A549 treated with Mapracorat at 1 μM for 4 hours (cell line): ENCODE measurements at places on chromosomes 5 and 9. TPM values are rescaled to one million over a fixed set of nuclear protein-coding genes. Genes with fewer than 3 reads are reported as not detected.

The OLFML2A gene
- total RNA-seq: 19.1 to 31.2 TPM (median 27.9 TPM) in 5 replicates

The EIF4E1B gene
- not detected in 5 replicates for total RNA-seq

The SPINK14 gene
- total RNA-seq: not detected in 5 replicates

The ADAMTS12 gene
- total RNA-seq: 6.2 to 7.9 TPM (median 7.3 TPM) in 5 replicates
